Activated T-helper 2 cell treated with anti-CD3 and anti-CD28 coated beads, Interferon-gamma antibody, Interleukin-2, Interleukin-4, amounts not matched to agents 10 μg/mL and 5 μg/mL and 100 μg/mL, durations not matched to agents 14 hours and 24 hours and 36 hours (primary cell): ENCODE measurements at places on chromosomes 2 and 18. TPM values are rescaled to one million over a fixed set of nuclear protein-coding genes. Genes with fewer than 3 reads are reported as not detected.

Gene SLC19A3
- not detected in 2 replicates for total RNA-seq

Gene RNF144A
- 19.9 and 20.0 TPM in 2 replicates for total RNA-seq

Gene ALPG
- not detected in 2 replicates for total RNA-seq

GRCh38 chr2:181613241-181613640, 43.7 kb downstream of the CERKL start:
- no peak overlapping the region for H3K4me3 ChIP-seq
- peaks cover 5% of the 10 kb centered on the region for H3K4me1 ChIP-seq
- no peak for DNase-seq
- no peaks in the 10 kb centered on the region for H3K36me3 ChIP-seq
- H3K27ac ChIP-seq, result no peak overlapping the region

- H3K27me3 ChIP-seq, result no peaks in the 10 kb centered on the region
- no peak overlapping the region for H3K27ac ChIP-seq
- DNase-seq, result no peak
- H3K4me1 ChIP-seq, result peaks cover 51% of the 10 kb centered on the region
- peaks cover 3% of the 10 kb centered on the region for H3K36me3 ChIP-seq
Measured at GRCh38 chr2:159908623-159909022, 110.6 kb upstream of the CD302 start.

DNA sequence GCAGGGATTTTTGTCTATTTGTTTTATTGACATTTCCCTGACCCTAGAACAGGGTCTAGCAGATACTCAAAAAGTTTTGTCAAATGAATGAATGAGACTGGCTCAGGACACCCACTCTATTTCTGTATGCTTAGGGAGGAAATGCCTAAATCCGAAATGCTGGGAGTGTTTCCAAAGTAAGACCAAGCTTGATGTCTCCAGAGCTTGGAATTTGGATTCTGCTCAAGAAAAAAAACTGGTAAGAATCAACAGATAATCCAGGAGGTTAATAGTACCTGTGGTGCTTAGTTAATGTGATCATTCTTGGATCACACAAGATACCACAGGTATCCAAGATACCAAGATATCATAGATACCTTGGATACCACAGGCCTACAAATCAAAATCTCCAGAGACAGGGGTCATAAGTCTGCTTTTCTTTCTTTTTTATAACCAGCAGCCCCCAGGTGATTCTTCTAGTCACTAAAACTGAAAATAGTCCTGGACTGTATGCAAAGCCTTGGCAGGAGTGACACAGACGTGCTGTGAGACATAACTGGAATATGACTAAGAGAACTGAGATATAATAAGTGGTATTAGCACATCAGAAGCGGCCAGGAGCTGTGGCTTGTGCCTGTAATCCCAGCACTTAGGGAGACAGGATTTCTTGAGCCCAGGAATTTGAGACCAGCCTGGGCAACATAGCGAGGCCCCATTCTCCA, 39.9 kb upstream of the SP3 start:
- H3K4me3 ChIP-seq, result no peak overlapping the region
- H3K27me3 ChIP-seq, result peaks cover 8% of the 10 kb centered on the region
- DNase-seq, result no peak
- H3K27ac ChIP-seq, result no peak overlapping the region
- H3K4me1 ChIP-seq, result peaks cover 10% of the 10 kb centered on the region

Gene CFAP65
- total RNA-seq, result not detected in 2 replicates

- H3K4me1 ChIP-seq, result no peaks in the 10 kb centered on the region
- no peak for DNase-seq
- no peak overlapping the region for H3K27ac ChIP-seq
- no peak overlapping the region for H3K4me3 ChIP-seq
- no peaks in the 10 kb centered on the region for H3K36me3 ChIP-seq
- H3K27me3 ChIP-seq, result no peaks in the 10 kb centered on the region
Measured at GRCh38 chr2:56263876-56264275, 80.1 kb downstream of the CCDC85A start.

DNA sequence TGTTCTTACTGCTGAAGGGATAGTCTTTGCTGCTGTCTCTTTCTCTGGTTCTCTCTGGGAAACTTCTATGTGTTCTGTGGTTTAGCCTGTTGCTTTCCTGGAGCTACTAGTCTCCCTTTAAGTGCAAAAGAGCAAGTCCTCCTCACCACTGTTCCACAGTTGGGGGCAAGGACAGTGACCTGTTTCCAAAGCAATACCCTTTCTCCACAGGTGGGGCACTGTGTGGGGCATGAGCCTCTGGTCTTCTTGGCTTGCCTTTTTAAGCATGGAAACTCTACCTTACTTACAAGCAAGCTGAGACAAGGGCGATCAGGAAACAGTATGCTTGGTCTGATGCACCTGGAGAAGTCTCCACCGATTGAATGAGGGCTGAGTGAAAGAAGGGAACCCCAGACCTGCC, 156.7 kb downstream of the CPS1 start:
- no peak overlapping the region for H3K27ac ChIP-seq
- no peak overlapping the region for H3K4me3 ChIP-seq
- no peaks in the 10 kb centered on the region for H3K36me3 ChIP-seq
- no peaks in the 10 kb centered on the region for H3K4me1 ChIP-seq
- H3K27me3 ChIP-seq, result no peaks in the 10 kb centered on the region

Gene MROH2A
- not detected in 2 replicates for total RNA-seq

- no peak overlapping the region for H3K27ac ChIP-seq
- no peaks in the 10 kb centered on the region for H3K36me3 ChIP-seq
- no peaks in the 10 kb centered on the region for H3K27me3 ChIP-seq
- peak; percentile 45 for DNase-seq
- H3K4me3 ChIP-seq, result no peak overlapping the region
Measured at GRCh38 chr2:118881490-118882129, 34.2 kb upstream of the EN1 start.

DNA sequence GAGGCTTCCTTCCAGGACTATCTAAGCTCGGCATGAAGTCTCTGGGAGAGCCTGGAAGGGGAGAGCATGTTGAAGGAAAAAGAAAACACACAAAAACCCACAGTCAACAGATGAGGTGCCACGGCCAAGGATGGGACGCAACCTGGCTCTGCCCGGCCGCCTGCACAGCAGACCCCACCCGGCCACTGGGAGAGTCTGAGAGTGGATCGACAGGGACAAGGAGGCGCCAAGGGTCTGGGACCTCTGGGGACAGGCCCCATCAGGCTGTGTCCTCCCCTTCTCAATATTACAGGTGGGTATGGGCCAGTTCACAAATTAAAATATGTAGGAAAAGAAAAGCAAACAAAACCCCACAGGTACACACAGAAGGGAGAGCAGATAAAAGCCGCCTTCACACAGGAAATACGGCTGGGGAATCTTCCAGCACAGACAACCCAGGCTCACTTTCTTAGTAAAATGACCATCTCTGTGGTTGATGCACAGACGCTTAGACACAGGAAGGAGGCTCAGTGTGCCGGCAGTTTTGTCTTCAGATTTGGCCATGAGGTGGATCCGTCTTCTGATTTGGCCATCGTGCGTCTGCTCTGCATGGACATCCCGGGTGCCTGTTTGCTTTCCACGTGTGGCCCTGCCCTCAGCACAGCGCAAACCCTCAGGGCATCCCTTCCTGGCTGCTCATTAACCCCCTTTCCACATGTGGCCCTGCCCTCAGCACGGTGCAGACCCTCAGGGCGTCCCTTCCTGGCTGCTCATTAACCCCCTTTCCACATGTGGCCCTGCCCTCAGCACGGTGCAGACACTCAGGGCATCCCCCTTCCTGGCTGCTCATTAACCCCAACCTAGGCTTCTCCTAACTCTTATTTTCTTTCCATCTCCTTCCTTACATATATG, 138.4 kb downstream of the EIPR1 start:
- H3K36me3 ChIP-seq, result peaks cover 24% of the 10 kb centered on the region
- H3K27ac ChIP-seq, result no peak overlapping the region
- H3K27me3 ChIP-seq, result no peaks in the 10 kb centered on the region
- no peak overlapping the region for H3K4me3 ChIP-seq
- no peak for DNase-seq
- peaks cover 31% of the 10 kb centered on the region for H3K4me1 ChIP-seq

DNA sequence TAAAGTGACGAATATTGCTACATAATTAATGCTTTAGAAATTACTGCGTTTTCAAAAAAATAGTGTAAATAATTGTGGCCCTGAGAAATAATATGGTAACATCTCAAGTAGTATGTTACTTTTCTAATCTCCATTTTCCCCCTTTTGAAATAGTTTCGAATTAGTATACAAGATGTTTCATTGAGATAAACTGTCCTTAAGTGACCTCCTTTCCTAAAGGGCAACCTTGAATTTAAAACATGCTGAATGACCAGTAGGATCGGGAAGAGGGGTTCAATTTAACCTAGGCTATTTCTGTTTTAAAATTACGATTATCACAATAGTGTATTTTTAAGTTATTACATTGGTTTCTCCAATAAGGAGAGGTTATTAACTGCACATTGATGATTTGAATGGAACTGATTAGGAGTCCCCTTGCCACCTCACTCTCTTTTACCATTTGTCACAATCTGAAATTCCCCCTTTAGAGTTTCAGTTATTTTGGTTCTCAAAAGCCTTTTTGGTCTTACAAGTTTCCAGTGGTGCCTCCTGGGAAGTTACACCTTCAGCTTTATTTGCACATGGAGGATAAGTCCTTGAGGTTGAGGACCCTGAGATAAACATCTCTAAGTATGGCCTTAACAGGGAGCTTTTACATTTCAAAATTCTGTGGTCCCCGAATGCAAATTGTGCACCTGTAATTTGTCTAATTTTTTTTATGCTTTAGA, 2.3 kb downstream of the ACTR3 start:
- DNase-seq, result no peak
- H3K27me3 ChIP-seq, result no peaks in the 10 kb centered on the region
- peaks cover 71% of the 10 kb centered on the region for H3K4me1 ChIP-seq
- peak overlapping the region; percentile 98 for H3K4me3 ChIP-seq

GRCh38 chr18:29154758-29155725, 978.1 kb upstream of the CDH2 start:
- H3K4me1 ChIP-seq, result no peaks in the 10 kb centered on the region
- no peaks in the 10 kb centered on the region for H3K36me3 ChIP-seq
- H3K27me3 ChIP-seq, result no peaks in the 10 kb centered on the region
- no peak for DNase-seq

Gene ALPP
- total RNA-seq, result not detected in 2 replicates

DNA sequence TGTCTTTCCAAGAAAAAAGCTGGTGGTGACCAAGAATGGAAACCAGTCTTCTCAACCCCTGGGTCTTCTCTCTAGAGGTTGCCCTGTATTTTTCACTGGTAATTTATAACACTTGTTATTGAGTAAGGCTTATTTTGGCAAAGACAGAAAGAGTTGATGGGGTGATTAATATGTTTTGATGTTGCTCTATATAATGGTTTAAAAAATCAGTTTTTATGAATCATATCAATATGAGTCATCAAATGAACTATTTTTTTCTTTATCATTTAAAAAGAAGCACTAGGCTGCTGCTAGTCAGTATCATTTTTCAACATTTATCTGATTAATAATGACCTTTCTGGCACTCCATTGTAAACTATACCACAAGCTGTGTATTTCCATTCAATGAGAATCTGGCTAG, 1142.2 kb downstream of the LRP1B start:
- H3K27me3 ChIP-seq, result no peaks in the 10 kb centered on the region
- no peak for DNase-seq

DNA sequence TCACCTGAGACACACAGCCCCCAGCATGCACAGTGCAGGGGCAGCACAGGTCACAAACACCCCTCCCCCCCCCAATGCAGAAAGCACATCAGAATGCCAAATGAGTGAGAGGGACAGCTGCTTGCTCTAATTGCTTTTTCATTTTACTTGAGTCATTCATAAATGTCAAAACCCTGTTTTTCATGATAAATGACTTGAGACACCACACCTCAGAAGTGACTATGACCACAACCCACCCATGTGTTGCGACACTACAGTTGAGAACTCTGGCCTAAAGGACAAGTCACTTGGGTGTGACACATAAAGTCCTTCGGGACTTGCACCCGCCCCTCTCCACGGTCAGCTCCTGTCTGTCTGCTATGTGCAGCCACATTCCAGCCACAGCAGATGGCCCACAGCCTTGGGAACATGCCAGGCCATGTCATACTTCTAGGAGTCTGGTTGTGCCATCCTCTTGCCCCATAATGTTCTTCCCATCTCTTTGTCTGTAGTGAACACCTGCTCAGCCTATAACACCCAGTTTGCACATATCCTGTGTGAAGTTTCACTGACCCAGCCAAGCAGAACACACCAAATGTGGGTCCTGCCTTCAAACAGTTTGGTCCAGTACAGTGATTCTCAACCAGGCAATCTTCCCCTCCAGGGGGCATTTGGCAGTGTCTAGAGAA, 30.2 kb upstream of the RIOK3 start:
- peaks cover 10% of the 10 kb centered on the region for H3K4me1 ChIP-seq
- H3K36me3 ChIP-seq, result no peaks in the 10 kb centered on the region
- no peak overlapping the region for H3K27ac ChIP-seq
- no peak for DNase-seq
- H3K4me3 ChIP-seq, result no peak overlapping the region

- peaks cover 90% of the 10 kb centered on the region for H3K36me3 ChIP-seq
- no peaks in the 10 kb centered on the region for H3K4me1 ChIP-seq
- H3K27me3 ChIP-seq, result no peaks in the 10 kb centered on the region
- no peak for DNase-seq
Measured at GRCh38 chr2:224799691-224800090, 83.5 kb upstream of the CCDC195 start.

GRCh38 chr2:100986157-100986556, 15.9 kb upstream of the RPL31 start:
- DNase-seq, result no peak
- H3K4me1 ChIP-seq, result no peaks in the 10 kb centered on the region
- peaks cover 1% of the 10 kb centered on the region for H3K27me3 ChIP-seq

- no peak for DNase-seq
- peaks cover 31% of the 10 kb centered on the region for H3K4me1 ChIP-seq
- H3K4me3 ChIP-seq, result no peak overlapping the region
- H3K27me3 ChIP-seq, result no peaks in the 10 kb centered on the region
- peaks cover 6% of the 10 kb centered on the region for H3K36me3 ChIP-seq
Measured at GRCh38 chr2:161102770-161103450, 57.3 kb upstream of the TANK start.

DNA sequence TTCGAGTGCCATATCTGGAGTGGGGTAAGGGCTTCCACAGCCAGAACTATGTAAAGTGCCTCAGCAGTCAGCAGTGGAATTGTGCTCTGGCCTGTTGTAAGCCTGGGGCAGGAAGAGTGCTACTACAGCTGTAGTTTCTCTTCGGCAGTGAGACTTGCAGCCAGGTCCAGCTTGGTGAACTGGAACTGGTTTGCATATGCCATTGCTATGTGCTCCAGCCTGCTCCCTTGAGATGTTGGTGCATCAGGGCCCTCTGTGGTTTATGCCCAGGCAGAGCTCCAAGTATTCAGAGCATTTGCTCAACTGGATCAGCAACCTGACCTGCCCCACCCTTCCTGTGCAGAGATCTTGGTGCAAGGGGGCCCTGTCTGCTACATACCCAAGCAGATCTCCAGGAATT, 47.8 kb downstream of the ZNF804A start:
- H3K36me3 ChIP-seq, result no peaks in the 10 kb centered on the region
- H3K27ac ChIP-seq, result no peak overlapping the region
- no peak for DNase-seq
- H3K27me3 ChIP-seq, result no peaks in the 10 kb centered on the region

- H3K27me3 ChIP-seq, result peaks cover 2% of the 10 kb centered on the region
- no peak for DNase-seq
- no peak overlapping the region for H3K27ac ChIP-seq
- no peaks in the 10 kb centered on the region for H3K36me3 ChIP-seq
- no peak overlapping the region for H3K4me3 ChIP-seq
Measured at GRCh38 chr2:198178766-198179165, 374.4 kb downstream of the PLCL1 start.

Gene ALK
- total RNA-seq, result not detected in 2 replicates

Gene NEURL3
- total RNA-seq, result 0.16 and 0.52 TPM in 2 replicates
